ENCODE measurements at places on chromosomes 7 and 10.

- DNase-seq, result no peak
Observed at GRCh38 chr7:42283553-42283952, 46.5 kb upstream of the GLI3 start.

GRCh38 chr10:123841560-123841959 lies 50.0 kb downstream of the CPXM2 start:
- DNase-seq, result no peak

GRCh38 chr10:116538456-116538855 lies 7.3 kb upstream of the PNLIP start:
- DNase-seq, result no peak

GRCh38 chr7:88539518-88539917 lies 220.0 kb upstream of the ZNF804B start:
- no peak for DNase-seq

- DNase-seq, result no peak
Observed at GRCh38 chr10:48690791-48691660, 6.4 kb downstream of the WDFY4 start.

DNA sequence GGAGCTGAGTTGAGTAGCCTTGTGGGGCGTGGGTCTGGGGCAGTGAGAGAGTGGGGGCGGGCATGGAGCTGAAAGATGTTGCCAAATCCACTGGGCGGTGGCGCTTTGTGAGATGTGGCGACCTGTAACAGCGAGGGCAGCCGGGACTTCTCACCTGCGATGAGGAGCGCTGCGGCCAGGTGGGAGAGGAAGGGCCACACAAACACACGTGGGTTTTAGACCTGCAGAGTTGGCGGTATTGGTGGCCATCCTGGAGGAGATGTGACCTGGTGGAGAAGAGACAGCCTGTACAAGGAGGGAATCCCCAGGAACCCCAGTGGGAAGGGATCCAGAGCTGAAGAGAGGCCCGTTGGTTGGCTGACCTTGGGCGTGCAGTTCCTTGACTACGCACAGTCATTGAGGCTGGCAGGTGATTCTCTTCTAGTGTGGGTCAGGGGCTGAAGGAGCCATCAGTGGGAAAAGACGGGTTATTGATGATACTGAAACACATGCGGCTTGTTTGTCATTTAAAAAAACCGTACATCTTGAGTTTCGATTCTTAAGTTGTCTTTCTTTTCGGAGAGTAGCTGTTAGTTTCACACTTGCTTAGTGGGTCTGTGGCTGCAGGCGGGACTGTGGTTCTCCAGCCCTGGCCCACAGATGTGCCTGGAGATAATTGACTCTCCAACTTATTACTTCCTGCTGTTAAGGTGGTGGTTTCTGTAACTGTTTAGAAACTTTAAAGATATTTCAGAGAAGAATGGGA lies 2.4 kb downstream of the CHST12 start:
- DNase-seq, result no peak

GRCh38 chr7:95472581-95473161 lies 13.1 kb upstream of the ASB4 start:
- DNase-seq, result no peak

DNA sequence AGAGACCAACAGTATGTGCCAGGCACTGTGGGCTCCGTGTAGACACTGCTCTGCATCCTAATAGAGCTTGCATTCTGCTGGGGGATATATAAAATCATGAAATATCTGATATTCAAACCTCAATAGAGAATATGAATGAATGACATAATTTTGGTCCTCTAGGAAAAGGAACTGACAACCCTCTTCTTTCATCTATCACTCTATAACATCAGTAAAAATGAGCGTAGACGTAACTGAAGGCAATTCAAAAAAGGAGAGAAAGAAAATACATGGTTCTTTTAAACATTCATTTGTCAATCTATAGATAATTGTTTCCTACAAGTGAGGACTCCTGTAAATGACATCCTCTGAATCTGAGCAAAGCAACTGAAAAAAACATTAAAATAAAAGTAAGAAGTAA lies 607.4 kb upstream of the LRRN3 start:
- DNase-seq, result no peak

DNA sequence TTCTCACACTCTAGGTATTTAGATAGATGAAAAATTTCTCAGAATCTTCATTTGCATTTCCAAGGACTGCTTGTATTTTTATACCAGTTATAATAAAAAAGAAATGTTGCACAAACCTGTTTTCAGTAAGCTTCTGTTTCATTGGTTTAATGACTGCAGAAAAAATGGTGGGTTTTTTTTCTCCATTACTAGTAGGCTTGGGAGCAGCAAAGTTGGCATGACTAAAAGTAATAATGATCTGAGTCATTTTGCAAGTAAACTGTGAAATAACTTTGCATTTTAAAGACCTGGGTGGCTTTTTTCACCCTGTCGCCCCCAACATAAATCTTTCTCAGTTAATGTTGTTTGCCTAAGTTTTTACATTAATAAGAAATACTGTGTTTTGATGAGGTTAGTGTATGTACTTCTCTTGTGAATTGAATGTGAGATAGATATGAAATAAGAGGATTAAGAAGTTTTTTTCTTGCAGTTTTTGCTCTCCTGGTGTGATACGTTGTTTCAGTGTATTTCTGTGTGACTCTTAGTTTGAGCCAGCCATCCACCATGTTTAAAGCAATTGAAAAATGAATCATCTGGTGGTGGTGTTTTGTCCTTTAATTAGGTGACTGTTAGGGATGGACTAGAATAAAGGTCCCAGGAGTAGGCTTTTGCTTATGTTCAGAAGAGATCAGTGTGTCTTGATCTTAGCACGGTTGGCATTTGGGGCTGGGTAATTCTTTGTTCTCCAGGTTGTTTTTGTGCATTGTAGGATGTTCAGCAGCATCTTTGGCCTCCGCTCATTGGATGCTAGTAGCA lies 1.8 kb downstream of the GNAI1 start:
- DNase-seq, result no peak

- no peak for DNase-seq
Observed at GRCh38 chr10:103703941-103704919, 151.1 kb downstream of the SH3PXD2A start.

DNA sequence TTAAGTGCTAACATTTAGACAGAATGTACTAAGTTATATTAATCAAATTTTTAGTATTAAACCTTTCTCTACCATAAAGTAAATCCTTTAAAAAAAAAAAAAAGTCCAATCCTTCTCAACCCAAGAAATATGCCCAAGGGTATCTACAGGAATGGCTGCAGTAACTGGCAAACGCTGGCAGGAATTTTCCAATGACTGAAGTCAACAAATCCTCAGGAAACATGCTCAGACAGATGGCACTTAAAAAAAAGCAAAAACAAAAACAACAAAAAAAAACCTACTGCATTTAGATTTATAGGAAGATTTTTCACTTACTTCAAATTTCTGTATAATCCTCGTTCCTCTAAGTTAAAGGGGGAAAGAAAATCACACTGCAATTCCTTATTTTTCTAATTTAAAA lies 666 bp downstream of the SVIL start:
- DNase-seq, result no peak

DNA sequence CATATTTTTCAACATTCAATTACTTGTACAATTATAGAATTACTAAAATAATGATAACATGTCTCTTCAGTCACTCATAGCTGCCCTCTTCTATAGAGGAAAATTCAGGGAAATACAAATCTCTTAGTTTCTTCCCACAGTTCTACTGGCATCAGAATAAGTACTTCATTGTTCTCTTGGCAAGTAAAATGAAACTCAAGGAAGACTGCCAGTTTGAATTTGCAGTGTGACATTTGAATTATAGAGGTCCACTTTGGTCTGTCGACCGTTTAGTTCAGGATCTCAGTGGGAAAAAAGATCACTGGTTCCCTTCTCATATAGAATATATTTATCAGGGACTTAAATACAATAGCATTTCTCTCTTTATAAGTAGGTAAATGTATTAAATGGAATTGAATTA lies 114.5 kb downstream of the PON1 start:
- no peak for DNase-seq

Data from posterior vena cava (tissue), 2 donors.